ENCODE measurements at places on chromosomes 4 and X. TPM values are rescaled to one million over a fixed set of nuclear protein-coding genes. Genes with fewer than 3 reads are reported as not detected.

- DNase-seq = peak; percentile 45
Measured at GRCh38 chr4:140595065-140595464, 26.3 kb upstream of the UCP1 start.

- DNase-seq = no peak
Measured at GRCh38 chr4:16685536-16685935, 212.9 kb downstream of the LDB2 start.

DNA sequence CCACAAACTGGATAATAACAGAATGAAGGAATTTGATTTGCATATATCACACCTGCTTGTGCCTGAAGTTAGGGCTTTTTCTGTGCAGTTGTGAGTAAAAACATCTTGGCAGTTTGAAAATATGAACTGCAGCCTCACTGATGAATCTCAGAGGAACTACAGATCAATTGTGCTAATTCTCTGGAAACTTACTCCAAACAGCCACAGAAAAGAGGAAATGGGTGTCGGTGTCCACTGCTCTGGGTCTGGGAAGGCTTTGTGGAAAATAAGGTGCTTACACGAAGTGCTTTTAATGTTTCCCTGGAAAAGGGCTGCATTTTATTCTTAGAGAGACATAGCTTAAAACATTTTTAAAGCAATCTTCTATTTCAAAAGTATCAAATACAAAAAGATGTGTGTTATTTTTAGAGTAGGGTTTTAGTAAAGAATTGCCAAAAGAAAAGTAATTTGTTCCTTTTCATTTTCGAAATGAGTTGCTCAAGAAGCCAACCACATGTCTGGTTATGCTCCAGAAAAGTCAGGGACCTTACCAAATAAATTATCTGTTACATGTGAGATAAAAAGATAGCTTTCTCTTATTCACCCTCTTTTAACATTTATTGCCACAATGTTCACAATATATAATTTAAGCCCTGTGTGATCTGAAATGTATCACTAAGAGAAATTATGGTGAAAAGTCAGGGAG is 240.1 kb downstream of the FRAS1 start:
- DNase-seq = no peak

GRCh38 chrX:2928583-2929434 is at the start of gene ARSD:
ARSD (minus strand) TSS chrX:2929339; CDS start chrX:2929275, 64 bp downstream.
- peak; percentile 92 for DNase-seq

- DNase-seq = peak; percentile 3
Measured at GRCh38 chrX:147803948-147804347, 107.8 kb upstream of the FMR1 start.

GRCh38 chr4:155047755-155048154 is 160.7 kb upstream of the NPY2R start:
- DNase-seq = no peak

DNA sequence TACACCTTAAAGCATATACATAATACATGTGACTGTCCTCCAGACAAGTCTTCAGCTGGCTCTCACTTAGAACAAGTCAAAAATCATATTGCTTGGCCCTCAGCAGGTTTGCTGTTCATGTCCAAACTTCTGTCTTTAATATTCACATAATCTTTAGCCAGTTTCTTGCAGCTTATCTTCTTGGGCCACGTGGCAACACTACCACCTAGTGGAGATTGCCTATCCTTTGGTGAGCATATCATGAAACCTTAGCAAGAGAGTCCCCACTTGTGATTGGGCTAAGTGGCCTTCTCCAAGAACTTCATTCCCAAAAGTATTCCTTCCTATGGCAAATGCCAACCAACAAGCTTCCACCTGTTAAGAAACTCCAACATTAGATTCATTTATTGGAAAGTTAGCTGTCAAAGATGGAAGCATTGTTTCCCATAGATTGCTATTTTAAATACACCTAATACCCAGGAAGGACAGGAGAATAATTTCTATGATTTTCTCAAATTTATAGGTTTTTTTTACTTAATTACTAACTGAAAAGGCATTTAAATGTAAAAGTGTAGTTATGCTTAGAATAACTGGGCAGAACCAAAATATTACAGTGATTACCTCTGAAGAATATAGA is 231.9 kb upstream of the INTU start:
- peak; percentile 29 for DNase-seq

- DNase-seq = no peak
Measured at GRCh38 chr4:54678826-54679225, 21.1 kb downstream of the KIT start.

UGT2B17 gene
- 287 TPM for polyA plus RNA-seq

GYPE gene
- 0.70 TPM for polyA plus RNA-seq

GRCh38 chrX:153973127-153974002 is 811 bp downstream of the TMEM187 start:
- DNase-seq = no peak

DNA sequence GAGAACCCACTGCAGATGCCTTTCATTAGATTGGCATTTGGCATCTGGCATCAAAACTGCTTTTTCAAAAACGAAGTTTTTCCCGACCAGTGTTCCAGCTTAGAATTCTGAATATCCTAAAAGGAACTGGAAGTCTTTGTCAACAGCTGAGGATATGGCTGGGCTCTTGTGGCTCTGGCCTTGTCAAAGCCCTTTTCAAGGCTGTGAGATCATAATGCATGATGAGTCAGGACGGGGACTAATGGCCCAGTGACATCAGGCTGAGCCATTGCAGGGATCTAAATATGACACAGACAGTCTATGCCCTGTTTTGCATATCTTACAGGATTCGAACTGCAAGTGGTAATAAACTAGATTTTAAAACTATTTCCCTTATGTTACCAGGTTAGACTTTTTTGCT is 306.4 kb downstream of the PTTG2 start:
- peak; percentile 29 for DNase-seq

All from large intestine (tissue), 12 donors.